ENCODE measurements at places on chromosomes 13 and 19. TPM values are rescaled to one million over a fixed set of nuclear protein-coding genes. Genes with fewer than 3 reads are reported as not detected.

Gene ZNF547
- 3.2 TPM for total RNA-seq

Gene CDX2
- not detected for total RNA-seq

Gene RFPL4A
- total RNA-seq: not detected

Gene ZFP14
- 4.7 TPM for total RNA-seq

Gene NFIC
- total RNA-seq: 65.7 TPM

Gene TMIGD2
- total RNA-seq: not detected

Gene PSG4
- total RNA-seq: 9.7 TPM

Gene HSPB6
- 49.6 TPM for total RNA-seq
